Stimulated activated CD4-positive, alpha-beta T cell treated with anti-CD3 and anti-CD28 coated beads, Interleukin-1b, Interleukin-23, amount 100 ng/mL, for 1 hour (primary cell): ENCODE measurements at places on chromosomes 12 and 14.

GRCh38 chr14:102764220-102764671 is 13.0 kb upstream of the TRAF3 start:
- DNase-seq: no peak

DNA sequence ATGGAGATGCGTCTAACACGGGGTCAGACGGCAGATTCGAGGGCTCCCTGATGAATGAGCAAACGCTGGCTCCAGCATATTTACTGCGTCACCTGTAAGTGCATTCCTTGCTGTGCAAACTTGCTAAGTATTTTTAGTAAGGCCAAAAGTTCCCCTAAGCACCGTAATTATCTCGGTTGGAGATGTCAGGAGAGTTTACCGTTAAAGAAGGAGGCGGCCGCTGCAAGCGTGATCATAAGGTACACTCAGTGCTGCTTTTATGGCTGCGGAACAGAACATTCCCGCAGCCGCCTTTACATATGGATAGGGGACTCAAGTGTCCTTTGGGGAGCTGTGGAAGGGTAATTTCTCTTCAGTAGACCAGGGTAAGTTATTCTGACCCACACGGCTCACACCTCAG is 175.6 kb downstream of the GLT1D1 start:
- no peak for DNase-seq

DNA sequence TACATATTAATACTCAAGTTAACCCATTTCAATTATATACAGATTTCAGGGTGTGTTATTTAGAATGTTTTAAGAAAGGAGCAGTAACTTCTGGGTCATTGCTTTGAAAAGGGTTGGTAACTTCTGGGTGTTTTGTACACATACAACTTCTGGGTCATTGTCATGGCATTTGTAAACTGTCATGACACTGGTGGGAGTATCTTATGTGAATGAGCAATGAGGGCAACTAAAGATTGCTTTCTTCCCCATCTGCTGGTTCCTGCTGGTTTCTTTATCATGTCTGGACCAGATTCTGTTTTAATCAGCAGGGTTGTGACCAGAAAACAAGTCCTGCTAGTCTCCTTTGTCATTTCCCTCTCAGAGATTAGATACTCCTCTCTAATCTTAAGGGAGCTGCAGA is 713.3 kb downstream of the LRFN5 start:
- DNase-seq: no peak

- DNase-seq: no peak
Observed at GRCh38 chr14:52048116-52048515, 20.7 kb downstream of the NID2 start.

DNA sequence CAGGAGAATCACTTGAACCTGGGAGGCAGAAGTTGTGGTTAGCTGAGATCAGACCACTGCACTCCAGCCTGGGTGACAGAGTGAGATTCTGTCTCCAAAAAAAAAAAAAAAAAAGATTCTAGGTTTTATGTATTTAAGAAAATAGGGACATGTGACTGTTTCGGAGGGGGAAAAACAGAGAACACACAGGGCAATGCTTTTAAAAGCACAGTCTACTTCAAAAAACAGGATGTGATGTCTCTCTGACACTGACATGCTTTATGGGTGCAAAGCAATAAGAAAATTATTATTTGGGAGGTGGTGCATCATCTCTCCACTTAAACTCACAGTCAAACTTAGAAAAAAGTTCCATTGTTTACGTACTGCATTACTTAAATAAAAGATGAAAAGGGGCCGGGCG is 28.7 kb downstream of the CLIP1 start:
- DNase-seq: no peak

GRCh38 chr12:56271031-56271430 is 4.3 kb downstream of the COQ10A start:
- no peak for DNase-seq

DNA sequence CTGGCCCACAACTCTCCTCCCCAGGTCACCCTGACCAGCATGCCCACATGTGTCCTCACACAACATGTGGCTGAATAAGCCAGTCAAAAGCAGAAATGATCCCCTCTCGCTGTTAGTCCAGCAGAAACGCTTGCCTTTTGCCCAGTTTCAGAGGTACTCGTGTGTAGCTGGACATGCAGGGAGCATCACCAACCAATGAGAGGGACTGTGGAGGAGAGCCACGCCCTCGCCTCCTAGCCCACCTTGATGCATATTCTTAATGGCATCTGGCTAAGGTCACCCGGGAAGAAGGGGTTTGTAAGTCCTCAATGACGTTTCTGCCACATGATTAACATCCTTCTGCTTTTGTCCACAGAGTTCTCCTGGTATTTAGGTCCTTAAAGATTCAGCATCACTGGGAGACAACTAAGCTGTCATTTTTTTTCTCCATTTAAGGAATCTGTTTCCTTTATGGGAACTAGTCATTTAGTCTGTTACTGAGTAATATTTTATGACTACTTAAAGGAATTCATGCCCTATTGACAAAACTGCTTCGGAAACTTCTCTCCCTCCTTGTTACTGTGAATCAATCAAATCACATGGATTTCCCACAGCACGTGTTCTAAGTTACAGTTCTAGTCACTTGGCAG is 134.0 kb downstream of the GCH1 start:
- no peak for DNase-seq

- DNase-seq: no peak
Observed at GRCh38 chr14:66477567-66477966, 8.6 kb upstream of the CCDC196 start.

DNA sequence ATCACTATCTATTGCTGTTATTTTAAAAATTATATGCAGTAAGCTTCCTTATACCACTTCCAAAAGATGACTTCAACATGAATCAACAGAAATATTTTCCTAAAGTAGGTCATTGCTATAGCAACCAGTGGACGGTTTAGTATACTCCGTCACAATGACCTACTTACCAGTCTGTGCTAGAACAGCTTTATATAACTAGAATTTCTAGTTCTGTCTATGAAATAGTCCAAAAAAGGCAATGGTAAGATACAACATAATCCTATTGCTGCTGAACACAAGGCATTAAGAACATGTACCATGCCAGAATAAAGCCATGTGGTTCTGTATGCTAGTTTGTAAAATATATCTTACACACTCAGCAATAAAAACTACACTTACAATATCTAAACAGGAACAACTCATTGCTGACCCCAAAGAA is 40.7 kb upstream of the MTERF2 start:
- no peak for DNase-seq

DNA sequence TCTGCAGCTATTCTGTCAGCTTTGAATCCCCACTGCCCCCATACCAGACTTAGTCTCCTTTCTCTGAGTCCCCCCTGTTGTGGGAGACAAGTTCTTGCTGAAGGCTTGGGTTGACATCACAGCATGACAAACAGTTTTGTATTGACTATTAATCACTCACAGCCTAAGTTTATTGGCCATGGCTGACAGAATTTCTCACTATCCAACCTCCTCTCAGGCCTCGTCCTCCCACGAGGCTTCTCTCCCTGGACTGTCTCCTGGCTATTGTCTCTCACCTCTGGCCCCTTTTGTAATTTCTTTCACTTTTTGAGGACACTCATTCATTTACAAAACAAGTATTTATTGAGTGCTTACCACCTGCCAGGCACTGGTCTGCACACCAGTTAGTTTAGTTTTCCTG is 35.2 kb upstream of the DCD start:
- no peak for DNase-seq

GRCh38 chr12:21265932-21266331 is 68.8 kb downstream of the SLCO1A2 start:
- DNase-seq: no peak

DNA sequence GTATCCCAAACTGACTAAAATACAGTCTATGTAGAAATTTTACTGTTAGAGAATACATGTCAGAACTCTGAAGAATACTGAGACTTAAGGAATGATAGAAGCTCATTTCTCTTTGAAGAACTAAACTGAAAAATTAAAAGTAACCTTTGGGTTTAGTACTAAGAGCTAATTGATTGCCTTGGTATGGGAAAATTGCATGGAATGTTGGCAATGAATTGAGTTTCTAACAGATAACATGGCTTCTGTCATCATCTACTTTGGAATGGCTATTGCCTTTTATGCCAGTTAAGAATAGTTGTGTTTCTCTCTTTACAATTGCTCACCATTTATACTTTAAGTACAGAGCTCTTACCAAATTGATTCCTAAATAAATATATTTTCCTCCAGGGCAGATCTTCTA is 308.8 kb upstream of the SYT1 start:
- DNase-seq: no peak

DNA sequence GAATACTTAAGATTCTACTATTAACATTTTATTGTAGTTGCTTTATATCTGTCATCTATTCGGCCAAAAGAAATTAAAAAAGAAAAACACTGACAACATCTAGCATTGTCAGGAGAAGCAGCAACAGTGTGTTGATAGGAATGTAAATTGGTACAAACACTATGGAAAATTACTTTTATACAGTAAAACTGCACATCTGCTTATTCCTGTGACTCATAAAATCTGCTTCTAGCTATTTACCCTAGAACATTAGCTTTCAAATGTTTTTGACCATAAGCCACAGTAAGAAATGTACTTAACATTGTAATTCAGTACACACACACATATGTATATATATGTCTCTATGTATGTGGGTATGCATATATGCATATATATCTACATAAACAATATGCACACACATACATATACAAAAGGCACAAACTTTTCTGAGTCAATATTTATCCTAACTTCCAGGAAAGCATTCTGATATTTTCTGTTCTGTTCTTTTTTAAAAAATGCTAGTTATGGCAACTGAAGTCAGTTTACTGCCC is 278.9 kb upstream of the GARIN2 start:
- no peak for DNase-seq

- DNase-seq: no peak
Observed at GRCh38 chr12:107523775-107524535, 161.6 kb upstream of the PWP1 start.
